Lower lobe of right lung (tissue), 2 donors: ENCODE measurements at places on chromosomes 16 and 17. TPM values are rescaled to one million over a fixed set of nuclear protein-coding genes. Genes with fewer than 3 reads are reported as not detected.
A peak's percentile ranks its signal among the peaks of the same experiment; 100 is the strongest.

DNA sequence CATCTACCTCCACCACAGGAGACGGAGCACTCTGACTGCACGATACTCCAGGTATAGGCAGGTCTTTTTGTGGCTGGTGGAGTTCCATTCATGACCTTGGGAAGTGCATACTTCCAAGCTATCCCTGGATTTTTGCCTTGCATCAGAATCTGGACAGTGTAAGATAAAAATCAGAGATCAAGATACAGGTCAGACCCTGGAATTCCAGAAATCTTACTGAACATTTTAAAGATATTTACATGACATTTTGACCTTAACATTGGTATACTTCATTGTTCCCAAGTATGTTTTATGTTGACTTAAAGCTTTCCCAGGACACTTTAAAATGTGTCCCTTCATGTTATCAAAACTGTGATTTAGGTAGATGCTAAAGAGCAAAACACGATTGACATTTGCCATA lies 101.0 kb downstream of the SYCE1L start:
- no peak for DNase-seq

SYT17 gene
- 11.8 TPM for total RNA-seq

DNA sequence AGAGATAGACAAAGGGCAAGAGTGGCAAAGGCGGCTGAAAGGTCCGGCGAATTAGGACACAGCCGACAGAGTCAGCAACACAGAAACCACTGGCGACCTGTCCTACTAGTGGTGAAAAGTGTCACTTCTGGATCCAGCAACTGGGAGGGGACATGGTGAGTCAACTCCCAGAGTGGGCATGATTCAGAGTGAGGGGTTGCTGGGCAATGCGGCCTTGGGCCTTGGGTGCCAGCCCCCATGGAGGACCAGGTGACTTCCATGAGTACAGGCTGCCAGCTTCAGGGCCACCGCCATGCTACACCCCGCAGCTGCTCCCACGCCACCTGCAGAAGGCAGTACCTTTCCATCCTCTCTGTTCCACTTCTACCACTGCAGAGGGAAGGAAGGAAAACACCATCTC lies 110.6 kb downstream of the ZFHX3 start:
- DNase-seq: no peak

GRCh38 chr16:65413861-65414260 lies 292.0 kb upstream of the CDH11 start:
- DNase-seq: no peak

- no peak for DNase-seq
These were observed 650.9 kb downstream of the CDH11 start for GRCh38 chr16:64470916-64471315.

GRCh38 chr16:87406495-87407088 lies 14.5 kb downstream of the MAP1LC3B start:
- peak; percentile 28 for DNase-seq

HSF4 gene
- 76.3 TPM for total RNA-seq

- DNase-seq: peak; percentile 88
These were observed 373 bp downstream of the CMC2 start for GRCh38 chr16:81006211-81006812.

DNA sequence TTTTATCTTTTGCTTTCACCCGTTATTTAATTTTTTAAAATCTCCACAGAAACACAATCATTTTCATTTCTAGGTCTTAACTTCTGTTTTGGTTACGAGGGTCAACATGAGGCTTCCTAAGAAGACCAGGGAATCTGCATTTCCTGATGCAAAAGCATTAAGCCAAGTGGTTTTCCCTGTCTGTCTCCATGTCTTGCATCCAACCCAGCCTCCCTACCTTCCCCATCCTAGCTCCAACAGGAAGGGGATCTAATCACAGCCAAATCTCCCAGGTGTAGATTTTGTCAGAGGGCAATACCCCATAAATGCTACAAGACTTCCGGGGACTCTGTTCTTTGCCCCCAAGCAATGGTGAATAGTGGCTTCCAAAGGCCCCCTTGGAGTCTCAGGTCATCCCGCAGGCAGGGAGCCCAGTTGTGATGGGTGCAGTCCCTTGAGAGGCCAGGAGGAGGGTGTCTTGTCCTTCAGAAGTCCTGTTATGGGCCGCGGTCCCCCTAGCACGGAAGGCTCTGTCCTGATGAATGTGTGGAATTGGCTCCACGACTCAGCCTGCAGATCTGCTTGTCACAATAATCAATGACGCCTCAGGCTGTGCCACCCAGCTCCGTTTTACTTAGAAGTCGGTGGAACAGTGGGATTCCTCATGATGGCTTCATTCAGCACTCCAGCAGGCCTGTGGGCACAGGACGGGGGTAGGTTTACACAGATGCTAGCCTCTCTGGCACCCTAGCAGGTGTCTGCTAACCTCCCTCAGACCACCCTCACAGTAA lies 141.1 kb downstream of the RGS9 start:
- DNase-seq: peak; percentile 50

GRCh38 chr17:46832945-46833839 lies 14.7 kb upstream of the WNT3 start:
- peak; percentile 37 for DNase-seq

- peak; percentile 39 for DNase-seq
These were observed 122.9 kb downstream of the METRNL start for GRCh38 chr17:83202002-83203000.

GRCh38 chr17:44902135-44902760 lies 3.0 kb upstream of the EFTUD2 start:
- DNase-seq: no peak

ANKRD40CL gene
- total RNA-seq: not detected

DNA sequence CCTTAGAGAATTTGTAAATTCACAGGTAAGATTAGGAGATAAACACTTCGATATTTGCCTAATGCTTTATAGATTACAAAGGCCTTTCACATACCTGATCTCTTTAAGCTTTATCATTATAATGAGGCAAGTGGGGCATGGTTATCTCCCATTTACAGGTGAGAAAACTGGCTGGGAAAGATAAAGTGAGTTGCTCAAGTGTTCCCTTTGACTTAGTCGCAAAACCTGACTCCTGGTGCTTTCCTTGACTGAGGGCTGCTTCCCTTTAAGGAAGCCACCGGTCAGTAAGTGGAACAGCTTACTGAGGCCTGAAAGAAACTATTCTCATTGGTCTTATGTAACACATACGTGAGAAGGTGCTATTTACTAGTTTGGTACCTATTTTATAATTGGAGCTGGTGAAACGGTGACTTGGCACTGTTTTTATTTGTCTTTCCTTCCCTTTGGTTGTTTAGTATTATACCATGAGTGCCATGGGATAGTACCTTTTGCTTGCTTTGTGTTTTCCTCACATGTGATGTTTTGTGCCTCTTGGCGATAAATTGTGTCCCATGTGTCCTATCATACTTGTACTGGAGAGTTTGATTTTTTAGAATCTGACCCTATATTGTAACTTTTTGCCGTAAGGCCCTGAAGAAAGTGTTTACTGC lies 57.2 kb downstream of the NUP88 start:
- DNase-seq: no peak

LRRC75A gene
- 3.8 TPM for total RNA-seq

DNA sequence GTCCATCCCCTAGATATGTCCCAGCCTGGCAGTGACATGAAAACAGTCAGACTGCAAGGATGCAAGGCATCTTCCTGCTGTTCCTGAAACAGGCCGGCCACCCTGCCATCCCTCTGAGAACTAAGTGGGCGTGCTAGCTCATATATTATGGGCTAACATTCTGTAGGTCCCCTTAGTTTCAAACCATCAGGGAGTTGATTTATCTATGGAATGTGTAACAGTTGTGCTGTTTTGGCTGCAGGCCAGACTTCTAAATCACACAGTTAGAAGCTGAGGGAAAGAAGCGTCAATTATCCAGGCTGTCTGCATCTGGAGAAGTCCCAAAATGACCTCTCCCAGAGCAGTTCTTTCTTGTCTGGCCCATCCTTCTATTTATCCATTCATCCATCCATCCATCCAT lies 102.7 kb upstream of the DNAH9 start:
- no peak for DNase-seq

SLC35G6 gene
- total RNA-seq: not detected

DNA sequence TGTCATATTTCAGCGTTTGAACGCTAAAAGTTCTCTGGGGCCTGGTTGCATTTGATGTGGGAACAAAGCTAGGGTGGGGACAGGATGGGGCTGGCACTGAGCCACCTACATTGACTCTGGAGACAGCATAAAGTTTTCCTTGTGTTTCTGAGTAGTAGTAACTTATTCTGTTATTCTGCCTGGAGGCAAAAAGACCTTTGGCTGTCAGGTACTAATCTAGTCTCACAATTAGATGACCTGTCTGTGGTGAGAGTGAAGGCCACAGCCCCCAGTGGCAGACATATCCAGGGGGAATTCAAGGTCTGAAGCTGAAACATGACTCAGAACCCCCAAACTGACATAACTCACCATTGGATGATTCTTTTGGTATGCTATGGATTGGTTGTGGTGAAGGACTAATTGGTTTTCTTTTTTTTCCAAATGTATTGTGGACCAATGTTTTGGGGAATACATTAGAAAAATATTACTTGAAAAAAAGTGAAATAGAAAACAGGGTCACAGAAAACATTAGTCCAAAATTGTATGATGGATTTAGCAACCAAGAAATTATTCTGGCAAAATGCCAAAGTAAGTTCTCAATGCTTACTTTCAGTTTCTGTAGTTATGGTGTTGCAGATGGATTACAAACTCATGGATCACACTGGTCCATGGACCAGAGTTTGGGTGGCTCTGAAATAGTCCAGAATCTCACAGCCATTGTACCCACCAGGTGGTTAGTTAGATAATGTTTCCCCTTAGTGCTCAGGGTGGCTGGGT lies 10.5 kb upstream of the SALL1 start:
- DNase-seq: no peak

DNA sequence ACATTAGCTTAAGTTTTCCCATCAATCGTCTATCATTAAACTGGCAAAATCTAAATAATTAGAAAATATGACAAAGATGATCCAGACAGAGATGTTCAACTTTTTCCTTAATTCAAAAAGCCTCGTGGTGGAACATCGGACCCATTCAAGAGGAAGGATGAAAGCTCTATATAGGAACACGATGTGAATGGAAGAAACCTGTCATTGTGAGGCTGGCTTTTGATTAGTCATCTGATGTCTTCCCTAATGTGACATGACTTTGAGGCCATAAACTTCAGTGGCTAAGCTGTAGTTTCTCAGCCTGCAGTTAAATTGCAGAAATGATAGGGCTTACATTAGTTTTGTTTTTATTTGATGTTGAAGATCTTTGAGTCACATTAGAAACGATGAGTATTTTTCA lies 1.0 kb downstream of the AMZ2 start:
- DNase-seq: no peak

UBTF gene
- total RNA-seq: 56.7 TPM

TAT gene
- total RNA-seq: not detected

DNA sequence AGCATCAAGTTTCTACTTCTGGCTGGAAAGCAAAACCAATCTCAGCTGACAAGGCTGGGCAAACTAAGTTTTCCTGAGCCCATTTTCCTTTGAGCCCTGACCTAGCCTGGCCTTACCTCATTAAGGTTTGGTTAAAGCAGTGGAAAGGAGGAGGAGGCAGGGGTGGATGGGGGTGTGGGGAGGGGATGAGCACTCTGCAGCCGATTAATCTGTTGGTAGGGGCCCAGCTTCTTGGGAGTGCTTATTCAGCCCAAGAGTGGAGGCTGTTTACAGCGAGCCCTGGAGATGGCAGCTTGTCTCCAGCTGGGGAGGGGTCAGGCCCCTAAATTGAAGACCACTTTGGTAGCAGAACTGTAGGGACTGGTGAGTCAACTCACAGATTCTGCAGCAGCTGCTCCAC lies 12.0 kb downstream of the SMCR8 start:
- no peak for DNase-seq

DNA sequence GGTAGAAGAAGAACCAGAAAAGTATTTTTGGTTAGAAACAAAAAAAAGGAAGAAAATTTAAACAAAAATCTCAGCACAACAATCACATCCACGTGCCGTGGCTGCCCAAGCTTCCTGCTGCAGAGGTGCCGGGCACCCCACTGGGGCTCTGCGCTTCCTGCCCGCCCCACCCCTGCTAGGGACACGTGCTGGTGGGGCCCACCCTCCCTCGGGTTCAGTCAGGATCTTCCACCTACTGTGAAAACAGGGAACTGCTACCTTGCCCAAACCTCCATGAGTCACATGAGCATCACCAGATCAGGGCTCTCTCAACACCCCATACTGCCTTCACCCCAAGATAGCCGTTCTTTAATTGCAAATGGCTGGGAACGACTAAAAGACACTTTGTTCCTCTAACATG lies 24.4 kb upstream of the CYTH1 start:
- DNase-seq: no peak

DNA sequence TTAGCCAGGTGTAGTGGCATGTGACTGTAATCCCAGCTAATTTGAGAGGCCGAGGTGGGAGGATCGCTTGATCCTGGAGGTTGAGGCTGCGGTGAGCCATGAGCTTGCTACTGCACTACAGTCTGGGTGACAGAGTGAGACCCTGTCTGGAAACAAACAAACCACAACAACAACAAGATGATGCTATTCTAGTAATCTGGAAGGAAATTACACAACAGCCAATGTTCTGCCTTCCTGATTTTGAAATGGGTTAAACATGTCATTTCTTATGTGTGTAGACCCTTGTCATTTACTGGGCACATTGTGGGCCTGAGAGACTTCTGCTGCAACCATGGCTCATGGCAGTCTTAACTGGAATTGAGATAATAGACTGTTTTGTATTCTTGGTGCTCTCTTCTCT lies 5.9 kb downstream of the COQ7 start:
- no peak for DNase-seq

DNA sequence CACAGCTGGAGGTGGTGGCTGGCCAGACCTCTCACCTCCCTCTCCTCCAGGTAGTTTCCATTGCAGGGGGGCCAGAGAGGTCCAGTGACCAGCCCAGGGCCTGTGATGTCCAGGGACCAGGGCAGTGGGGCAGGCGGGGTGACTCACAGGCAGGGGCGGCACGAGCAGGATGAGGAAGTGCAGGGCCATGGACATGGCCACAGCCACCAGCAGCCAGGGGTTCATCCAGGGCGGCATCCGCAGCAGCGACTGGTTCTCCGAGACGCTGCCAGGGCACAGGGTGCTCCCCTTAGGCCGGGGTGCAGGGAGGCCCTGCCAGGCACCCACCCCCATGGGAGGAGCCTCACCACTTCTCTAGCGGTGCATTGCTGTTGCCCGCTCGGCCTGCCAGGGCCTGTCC lies 12.9 kb upstream of the P2RX1 start:
- DNase-seq: no peak

TBC1D3H gene
- not detected for total RNA-seq

MAP2K3 gene
- 55.2 TPM for total RNA-seq

GRCh38 chr17:4485676-4486646 lies 12.7 kb upstream of the SPNS2 start:
- DNase-seq: no peak

DNA sequence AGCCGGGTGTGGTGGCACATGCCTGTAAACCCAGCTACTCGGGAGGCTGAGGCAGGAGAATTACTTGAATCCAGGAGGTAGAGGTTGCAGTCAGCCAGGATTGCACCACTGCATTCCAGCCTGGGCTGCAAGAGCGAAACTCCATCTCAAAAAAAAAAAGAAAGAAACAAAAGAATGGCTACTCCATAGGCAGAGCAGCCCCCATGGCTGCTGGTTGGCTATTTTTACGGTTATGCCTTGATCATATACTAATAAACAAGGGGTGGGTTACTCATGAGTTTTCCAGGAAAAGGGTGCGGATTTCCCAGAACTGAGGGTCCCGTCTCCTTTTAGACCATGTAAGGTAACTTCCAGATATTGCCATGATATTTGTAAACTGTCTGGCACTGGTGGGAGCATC lies 76.2 kb upstream of the TMEM97 start:
- no peak for DNase-seq
